Cardiac septum (tissue), 1 donor: ENCODE measurements at places on chromosomes 5 and 9.
A peak's percentile ranks its signal among the peaks of the same experiment; 100 is the strongest.

GRCh38 chr9:1050125-1050895 lies at the start of gene DMRT2:
TSS of gene DMRT2 (plus strand) at chr9:1050357. CDS start at chr9:1051614, 1,257 bp downstream.
- peak; percentile 82 for DNase-seq

DNA sequence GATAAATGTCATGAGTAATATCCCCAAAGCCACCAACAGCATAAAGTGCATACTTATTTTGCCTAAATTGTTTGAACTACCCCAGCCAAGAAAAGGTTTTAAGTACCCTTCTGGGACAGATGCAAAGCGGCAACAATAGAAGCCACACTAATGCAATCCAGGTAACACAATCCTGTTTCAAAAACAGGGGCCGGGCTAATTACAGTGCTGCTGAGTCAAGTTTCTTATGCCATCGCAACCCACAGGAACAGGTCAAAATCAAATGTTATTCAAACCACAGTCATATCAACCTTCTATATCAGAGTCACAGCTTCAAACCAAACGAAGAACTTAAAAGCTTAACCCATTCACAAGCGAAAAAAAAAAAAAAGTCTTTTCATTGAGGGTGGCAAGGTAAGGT lies 28.3 kb downstream of the EBF1 start:
- DNase-seq: no peak

- DNase-seq: no peak
These were observed 105.7 kb downstream of the SPOCK1 start for GRCh38 chr5:137393196-137393993.

DNA sequence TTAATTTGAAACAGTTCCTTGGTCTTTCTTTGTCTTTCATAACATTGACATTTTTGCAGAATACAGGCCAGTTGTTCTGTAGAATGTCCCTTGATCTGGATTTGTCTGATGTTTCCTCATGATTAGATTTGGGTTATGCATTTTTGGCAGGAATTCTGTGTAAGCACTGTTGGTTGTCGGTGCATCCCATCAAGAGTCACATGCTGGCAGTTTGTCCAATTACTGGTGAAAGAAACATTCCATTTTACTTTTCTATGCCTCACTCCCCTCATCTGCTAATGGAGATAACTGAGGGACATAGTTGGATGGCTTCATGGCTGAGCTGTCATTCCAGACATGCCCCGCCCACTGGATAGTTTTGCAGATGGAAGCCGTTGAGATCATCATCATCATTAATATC lies 7.6 kb upstream of the ZNF618 start:
- DNase-seq: no peak

DNA sequence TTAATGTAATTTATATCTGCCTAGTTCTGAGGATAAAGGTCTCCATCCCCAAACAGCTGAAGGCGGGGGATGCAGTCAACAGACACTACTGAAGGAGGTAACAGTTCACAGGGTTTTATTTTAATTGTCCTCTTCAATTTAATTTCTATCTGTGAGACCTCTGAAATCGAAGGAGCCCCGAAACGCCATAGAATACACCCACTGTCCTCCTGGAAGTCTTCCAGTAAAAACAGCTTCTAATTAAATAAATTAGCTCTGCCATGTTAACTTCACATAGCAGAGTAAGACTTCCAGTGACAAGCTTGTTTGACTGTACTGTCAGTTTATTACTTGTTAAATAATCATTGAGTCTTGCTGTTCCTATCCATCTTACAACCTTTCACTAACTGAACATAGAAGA lies 193.5 kb downstream of the SEC61B start:
- no peak for DNase-seq

- DNase-seq: no peak
These were observed 84.3 kb downstream of the RAI14 start for GRCh38 chr5:34740389-34740806.

- no peak for DNase-seq
These were observed 5.4 kb downstream of the KIAA1191 start for GRCh38 chr5:176356179-176356566.

GRCh38 chr9:126979461-126979860 lies 64.9 kb downstream of the RALGPS1 start:
- DNase-seq: no peak

DNA sequence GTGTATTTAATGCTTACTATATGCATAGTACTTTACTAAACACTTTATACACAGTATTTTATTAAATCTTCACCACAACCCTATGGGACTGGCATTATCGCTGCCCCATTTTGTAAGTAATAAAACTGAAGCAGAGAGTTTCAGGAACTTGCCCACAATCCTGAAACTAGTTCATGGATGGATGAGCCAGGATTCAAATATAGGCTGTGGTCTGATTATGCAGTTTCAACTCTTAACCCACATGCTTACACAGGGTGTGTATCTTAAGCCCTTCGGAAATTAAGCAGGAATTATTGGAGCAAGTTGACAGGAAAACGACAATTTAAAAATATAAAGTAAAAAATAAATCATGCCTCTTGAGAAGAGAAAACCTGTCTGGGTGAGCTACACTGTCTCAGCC lies 109.0 kb downstream of the ATP10B start:
- DNase-seq: no peak

GRCh38 chr9:137975936-137976565 lies 98.5 kb downstream of the CACNA1B start:
- DNase-seq: peak; percentile 47

DNA sequence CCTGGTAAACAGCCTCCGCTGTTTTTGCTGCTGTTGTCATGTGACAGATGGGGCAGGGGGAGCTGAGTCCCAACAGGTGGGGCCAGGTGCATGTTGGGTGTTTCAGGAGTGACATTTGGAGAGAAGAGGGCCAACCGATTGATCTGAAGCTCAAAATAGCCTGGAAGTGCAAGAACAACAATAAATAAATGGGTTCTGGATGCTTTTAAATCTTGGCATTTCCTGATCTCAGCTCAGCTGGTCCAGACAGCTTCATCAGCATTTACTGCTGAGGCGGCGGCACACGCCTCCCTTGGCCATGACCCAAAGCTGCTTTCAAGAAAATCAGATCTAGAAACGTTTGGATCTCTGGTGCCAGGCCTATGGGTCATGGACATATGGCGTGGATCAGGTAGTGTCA lies 70.5 kb downstream of the PPARGC1B start:
- no peak for DNase-seq

DNA sequence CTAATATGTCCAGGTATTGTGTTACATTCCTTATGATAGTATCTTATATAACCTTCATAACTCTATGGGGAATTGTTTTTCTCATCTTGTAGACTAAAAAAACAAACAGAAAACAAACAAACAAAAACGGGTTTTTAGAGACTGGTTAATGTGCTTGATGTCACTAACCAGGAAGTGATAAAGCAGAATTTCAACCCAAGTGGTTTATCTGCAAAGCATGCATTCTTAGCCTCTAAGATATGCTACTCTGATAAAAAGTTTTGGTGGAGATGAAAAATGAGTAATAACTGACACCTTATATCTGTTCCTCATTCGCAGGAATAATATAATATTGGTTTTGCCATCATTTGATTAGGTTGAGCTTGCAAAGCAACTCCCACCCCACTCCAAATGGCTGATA lies 53.4 kb downstream of the PUM3 start:
- DNase-seq: no peak

- DNase-seq: no peak
These were observed 80.1 kb downstream of the ESM1 start for GRCh38 chr5:54905246-54905795.

- DNase-seq: peak; percentile 75
These were observed 71.1 kb upstream of the CD180 start for GRCh38 chr5:67267512-67268216.

GRCh38 chr5:56152437-56152836 lies 80.7 kb downstream of the ANKRD55 start:
- DNase-seq: no peak

DNA sequence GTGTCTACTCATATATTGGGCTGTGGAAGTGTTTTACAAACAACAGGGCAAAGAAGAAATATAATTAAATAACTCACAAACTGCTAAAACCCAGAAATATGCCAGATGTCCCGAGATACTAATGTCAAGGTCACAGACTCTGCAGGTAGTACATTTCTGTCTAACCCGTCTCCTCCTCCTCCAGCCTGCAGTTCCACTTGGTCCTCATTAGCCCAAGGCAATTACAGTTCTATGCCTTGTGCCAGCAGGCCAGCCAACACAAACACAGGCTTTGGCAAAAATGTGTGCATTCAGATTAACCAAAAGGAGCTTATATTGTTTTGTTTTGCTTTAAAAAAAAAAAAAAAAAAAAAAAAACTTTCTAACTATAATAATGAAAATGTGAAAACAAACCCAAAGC lies 148.8 kb downstream of the MYO10 start:
- no peak for DNase-seq

- no peak for DNase-seq
These were observed 172.2 kb downstream of the HSD17B3 start for GRCh38 chr9:96129747-96130146.

DNA sequence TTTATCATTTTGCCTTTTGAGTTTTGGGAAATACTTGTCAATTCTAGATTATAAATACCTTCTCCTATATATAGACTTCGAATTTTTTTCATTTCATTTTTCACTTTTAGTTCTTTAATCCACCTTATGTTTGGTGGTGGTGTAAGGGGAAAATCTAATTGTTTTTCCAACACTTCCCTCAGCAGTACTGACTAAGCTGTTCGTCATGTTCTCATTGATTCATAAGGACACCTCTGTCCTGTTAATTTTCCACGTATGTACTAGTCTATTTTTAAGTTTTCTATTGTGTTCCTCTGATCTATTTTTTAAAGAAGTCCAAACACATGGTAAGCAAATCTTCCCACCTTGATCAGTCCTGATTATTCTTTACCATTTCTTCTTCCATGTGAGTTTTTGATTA lies 254.2 kb downstream of the SYK start:
- no peak for DNase-seq

- no peak for DNase-seq
These were observed 259.5 kb upstream of the ARRDC3 start for GRCh38 chr5:91642581-91642980.

DNA sequence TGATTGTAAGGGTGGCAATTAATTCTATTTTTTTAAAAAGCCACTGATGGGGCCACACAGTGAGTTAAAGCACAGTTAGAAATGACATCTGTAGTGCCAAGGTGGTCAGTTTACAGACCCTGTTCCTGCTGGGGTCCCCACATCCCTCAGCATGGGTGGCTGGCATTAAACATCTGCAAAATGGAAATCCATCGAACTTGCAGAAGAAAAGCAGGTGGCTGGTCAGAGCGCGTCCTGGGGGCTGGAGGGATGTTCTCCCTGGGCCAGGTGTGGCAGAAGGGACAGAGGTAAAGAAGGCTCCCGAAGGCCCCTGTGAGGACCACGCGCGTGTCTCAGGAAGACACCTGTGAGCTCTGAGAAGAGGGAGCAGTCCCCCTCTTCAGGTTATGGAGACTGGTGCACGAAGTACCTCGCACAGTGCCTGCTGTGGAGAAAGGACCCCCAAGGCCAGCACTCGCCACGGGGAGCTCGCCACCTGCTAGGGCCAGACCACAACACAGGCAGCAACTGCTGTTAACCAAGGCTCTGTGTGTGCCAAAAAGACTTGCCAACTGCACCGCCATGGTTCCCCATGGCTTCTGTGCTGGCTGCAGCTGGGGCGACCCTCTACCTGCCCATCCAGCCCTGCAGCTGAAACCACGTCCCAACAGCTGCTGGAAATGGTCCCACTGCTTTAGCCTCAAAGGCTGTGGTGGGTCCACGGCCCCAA lies 65.2 kb downstream of the RASGEF1C start:
- DNase-seq: no peak

DNA sequence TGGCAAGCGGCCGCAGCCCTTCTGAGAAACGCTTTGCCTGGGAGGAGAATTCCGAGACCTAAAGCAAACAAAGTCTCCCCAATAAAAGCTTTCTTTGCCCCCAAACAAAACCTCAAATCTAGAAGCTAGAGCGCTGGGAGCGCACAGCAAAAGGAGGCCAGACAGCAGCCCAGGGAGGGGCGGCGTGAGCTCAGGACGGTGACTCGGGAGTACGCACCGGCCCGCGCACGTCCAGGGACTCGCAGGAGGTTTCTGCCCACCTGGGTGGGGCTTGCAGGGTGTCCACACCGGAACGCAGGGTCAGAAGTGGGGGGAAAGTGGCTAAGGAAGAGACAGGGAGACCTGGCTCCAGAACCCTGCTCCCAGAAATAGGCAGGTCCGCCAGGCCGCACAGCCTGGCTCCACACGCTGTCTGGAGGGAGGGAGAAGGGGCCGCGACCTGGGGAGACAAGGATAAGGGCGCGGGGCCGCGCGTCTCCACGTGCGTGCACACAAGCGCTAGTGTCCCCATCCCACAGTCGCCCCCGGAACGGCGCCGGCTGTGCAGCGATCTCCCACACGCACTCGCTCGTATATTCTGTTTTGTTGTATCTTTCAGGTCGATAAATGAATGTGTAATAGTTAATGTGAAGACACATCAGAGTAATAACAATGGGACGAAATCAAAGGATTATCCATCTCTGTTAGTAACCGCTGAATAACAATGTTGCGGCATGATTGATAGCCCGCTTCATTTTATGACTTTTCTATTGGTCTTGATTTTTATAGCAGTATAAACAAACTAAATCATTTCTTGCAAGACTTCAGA lies 2.3 kb upstream of the OTP start:
- no peak for DNase-seq

DNA sequence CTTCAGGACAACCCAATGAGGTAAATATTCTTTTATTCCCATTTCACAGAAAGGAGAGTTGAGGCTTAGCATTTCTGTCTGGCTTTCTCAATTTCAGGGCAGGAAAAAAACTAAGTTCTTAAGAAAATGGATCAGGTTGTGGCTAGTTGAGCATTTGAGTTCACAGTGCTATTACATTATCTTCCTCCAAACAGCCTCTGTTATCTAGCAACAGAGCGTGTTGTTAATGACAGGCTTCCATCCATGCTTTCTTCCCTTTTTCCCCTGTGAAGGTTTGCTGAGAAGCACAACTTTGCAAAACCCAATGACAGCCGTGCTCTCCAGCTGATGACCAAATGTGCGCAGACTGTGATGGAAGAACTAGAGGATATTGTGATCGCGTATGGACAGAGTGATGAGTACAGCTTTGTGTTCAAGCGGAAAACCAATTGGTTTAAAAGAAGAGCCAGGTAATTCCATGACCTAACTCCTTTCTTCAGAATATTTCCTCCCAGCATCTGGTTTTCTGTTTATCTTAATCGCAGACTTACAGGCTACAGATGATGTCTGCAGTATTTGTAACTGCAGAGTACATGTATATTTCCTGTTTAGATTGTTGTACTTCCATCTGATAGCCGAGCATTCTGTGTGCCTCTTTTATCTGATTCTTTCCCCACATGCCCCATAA lies 1.5 kb downstream of the THG1L start:
- no peak for DNase-seq

- no peak for DNase-seq
These were observed 668.8 kb upstream of the RGMB start for GRCh38 chr5:98104454-98105188.

- no peak for DNase-seq
These were observed 577.2 kb upstream of the ZNF608 start for GRCh38 chr5:125323613-125324012.

DNA sequence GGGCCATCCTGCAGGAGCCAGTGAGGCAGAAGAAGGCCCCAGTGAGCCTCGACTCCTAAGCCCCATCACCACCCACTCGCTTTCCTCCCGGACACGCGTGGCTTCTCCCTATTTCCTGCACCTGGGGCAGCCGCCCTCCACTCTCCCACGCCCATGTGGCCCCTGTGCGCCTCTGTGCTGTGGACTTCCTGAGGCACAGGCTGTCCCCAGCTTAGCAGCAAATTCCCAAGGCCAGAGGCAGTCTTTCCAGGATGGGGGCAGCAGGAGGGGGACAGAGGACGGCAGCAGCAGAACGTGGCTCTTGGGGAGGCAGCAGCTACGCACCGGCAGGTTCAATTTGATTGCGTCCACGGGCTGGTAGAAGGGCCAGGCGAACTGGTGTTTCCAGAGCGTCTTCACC lies 14.9 kb downstream of the BRD3 start:
- DNase-seq: peak; percentile 36

- DNase-seq: no peak
These were observed 446.1 kb upstream of the CDH6 start for GRCh38 chr5:30747412-30747811.
